ENCODE measurements at places on chromosomes 13 and 19.

DNA sequence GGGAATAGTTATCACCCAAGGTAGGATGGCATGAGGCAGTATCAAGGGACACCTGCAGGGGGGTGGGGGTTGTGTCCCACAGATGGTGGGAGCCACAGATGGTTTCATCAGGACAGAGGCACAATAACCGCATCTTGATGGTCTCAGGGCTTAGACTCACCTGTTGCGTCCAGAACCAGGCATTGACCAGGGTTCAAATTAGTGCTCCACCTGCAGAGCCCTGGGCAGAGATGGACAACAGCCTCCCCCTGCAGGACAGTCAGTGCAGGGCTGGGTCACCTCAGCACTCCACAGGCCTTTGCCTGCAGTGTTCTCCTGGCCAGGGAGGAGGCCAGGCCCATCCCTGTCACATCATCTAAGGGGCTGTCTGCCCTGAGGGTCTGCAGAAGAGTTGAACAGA lies 14.5 kb upstream of the CEACAM1 start:
- no peak for DNase-seq

GRCh38 chr13:85626603-85627002 lies 172.6 kb downstream of the SLITRK6 start:
- DNase-seq: no peak

DNA sequence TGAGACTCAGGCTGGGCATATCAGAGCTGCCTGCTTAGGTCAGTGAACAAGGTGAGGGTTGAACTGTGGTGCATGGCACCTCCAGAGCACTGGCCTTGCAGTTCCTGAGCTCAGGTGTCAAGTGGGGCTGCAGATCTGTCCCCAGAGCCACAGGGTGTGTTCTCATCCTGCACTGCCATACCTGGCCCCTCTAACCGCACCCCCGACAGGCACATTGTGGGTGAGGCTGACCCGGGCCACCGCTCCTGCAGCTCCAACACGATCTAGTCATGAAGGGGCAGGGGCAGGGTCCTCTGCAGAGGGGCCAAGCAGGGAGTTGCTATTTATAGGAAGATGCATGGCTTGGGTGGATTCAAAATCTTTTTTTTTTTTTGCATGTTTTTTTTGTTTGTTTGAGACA lies 16.7 kb upstream of the CRTC1 start:
- no peak for DNase-seq

DNA sequence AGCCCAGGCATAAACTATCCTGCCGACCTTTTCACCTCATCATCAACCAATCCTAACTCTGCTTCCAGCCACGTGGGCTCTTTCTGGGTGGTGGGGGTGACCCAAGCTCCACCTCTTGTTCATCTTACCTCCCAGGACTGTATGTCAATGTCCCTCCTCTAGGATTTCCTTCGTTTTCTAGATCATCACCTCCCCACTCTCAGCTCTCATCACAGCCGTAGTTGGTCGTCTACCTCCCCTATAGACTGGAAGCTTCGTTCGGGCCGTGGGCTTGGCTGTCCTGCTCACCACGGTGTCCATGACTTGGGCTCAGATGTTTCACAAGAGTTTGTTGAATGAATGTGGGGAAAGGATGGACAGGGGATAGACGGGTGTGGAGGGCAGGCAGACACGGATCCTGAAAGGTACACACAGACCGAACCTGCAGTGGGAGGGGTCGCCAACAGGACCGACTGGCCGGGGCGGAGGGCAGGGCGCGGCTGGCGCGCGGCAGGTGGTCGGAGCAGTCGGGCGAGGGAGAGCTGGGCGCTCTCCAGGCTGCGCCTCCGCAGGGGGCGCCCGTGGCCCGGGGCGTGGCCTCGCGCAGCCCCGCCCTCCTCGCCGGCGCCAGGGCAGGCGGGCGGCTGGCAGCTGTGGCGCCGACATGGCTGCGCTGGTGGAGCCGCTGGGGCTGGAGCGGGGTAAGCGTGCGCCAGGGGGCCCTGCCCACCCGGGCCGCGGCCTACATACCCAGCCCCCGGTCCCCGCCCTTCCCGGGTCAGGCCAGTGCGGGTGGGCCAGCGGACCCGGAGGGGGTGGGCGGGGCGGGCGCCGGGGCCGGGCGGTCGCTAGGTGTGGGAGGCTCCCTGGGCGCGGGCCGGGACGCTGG lies at the start of gene LIN7B:
TSS of gene LIN7B (plus strand) at position 609 of the 868 bp plus-strand sequence. CDS start at position 644, 35 bp downstream.
- DNase-seq: peak; percentile 92

- DNase-seq: peak; percentile 11
Measured at GRCh38 chr19:46674416-46675178, 13.6 kb upstream of the DACT3 start.

DNA sequence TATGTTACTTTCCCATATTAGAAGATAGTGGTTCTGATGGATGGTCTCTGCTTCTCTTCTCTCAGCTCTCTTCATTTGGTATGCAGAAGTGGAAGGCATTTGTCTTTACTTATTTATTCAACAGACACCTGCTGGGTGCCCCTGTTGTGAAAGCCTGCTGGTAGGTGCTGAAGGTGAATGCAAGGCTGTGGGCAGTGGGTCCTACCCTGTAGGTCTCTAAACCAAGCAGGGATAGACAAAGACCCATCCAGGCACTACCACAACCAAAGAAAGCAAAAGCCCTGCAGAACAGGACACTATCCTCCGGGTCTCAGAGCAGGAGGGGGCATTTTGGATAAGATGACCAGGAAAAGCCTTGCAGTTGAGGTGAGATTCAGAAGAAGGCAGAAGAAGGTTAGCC lies 106.1 kb downstream of the STARD13 start:
- DNase-seq: no peak

GRCh38 chr19:1189419-1189818 lies 15.4 kb upstream of the SBNO2 start:
- no peak for DNase-seq

DNA sequence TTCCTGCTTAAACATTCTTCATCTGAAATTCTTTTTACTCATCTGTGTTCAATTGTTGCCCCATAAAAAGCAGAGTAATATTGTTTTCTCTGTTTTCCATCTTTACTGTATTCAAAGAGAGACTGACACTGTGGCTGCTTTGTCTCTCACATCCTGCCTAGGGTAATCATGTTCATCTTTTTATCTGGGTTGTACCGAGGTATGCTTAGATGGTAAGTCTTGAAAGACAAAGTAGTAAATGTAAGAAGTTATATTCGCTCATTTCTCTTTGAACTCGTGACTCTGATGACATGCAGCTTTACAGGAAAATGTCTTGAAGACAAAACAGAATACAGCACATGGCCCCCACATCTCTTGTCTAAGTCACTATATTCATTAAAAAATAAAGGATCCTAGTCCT lies 20.0 kb upstream of the CYSLTR2 start:
- no peak for DNase-seq

DNA sequence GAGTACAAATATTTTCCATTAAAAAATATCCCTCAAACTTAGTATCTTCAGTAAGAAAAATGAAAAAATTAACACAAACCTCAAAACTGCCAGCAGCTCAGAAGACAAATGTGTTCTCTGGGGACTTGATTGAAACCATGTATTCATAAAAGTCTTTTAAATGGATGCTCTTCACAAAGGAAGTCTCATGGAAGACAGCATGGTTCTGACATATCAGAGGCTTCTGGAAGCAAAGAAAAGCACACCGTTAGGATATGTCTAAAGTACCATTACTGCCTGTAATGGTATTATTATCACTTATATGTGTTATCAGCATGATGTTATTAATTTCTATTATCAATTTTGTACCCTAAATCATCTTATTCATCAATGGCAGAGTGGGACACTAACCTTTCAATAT lies 302.8 kb downstream of the ENOX1 start:
- no peak for DNase-seq

DNA sequence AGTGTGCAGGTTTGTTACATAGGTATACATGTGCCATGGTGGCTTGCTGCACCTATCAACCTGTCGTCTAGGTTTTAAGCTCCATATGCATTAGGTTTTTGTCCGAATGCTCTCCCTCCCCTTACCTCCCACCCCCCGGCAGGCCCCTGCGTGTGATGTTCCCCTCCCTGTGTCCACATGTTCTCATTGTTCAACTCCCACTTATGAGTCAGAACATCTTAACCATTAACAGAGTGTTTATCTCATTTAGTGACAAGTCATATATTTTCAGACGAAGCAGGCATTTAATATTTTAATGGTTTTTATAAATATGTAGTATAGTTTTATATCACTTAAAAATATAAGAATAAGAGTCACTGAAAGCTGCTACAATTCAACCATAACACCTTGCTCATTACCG lies 780.5 kb upstream of the ARGLU1 start:
- no peak for DNase-seq

DNA sequence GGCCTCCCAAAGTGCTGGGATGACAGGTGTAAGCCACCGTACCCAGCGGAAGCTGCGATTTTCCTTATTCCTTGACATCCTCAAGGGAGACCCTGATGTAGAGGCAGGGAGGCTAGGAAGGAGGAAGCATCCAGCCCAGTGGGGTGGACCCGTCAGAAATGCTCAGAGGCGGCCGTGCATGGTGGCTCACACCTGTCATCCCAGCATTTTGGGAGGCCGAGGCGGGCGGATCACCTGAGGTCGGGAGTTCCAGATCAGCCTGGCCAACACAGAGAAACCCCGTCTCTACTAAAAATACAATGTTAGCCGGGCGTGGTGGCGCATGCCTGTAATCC lies 11.6 kb downstream of the GZMM start:
- DNase-seq: no peak

Measured in germinal center (tissue), 1 donor.